Effector CD4-positive, alpha-beta T cell (primary cell): ENCODE measurements at places on chromosomes 16 and 17.
A peak's percentile ranks its signal among the peaks of the same experiment; 100 is the strongest.

DNA sequence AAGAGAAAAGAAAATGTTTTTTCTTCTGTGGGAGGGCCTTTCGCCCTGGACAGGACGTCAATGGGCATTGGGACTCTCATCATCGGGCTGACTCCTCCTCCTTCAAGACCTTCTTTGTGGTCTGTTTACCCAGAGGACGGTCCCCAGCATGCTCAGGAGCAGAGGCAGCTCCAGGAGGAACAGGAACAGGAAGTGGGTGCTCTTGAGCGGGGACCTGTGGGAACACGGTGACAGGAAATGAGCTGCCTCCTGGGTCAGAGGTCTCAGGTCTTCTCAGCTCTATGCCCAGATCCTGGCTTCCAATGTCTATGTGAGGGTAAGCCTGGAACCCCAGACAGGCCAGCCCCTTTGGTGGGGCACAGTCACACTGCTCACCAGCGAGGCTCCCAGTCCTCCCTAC lies 12.2 kb downstream of the CD300LD start:
- no peak for DNase-seq

DNA sequence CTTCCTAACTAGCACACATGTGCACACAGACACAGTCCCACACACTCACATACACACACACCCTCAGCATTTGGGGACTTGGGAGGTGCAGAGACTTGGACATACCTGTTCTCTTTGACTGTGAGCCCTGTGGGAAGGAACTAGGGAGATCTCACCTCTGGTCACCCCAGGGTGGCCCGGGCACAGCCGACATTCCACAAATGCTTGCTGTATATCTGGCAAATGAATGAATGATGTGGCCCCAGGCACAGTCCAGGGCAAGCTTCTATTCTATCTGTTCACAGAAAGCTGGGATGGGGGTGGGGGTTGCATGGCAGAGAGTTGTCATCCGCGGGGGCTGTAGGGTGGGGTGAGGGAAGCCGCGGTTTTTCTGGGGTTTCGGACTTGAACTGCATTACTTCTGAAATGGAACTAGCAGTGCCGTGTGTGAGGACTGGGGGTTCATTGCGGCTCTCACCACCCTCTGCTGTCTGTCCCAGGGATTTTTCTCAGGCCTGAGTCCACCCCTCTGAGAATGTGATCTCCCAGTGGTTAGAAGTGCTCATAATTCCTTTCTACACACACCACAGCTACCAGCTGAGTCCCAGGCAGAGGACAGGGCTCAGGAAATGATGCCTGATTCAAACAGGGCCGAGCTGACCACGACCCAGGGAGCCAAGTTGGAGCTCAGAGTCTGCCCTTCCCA lies 3.3 kb upstream of the RIPOR1 start:
- DNase-seq = no peak

DNA sequence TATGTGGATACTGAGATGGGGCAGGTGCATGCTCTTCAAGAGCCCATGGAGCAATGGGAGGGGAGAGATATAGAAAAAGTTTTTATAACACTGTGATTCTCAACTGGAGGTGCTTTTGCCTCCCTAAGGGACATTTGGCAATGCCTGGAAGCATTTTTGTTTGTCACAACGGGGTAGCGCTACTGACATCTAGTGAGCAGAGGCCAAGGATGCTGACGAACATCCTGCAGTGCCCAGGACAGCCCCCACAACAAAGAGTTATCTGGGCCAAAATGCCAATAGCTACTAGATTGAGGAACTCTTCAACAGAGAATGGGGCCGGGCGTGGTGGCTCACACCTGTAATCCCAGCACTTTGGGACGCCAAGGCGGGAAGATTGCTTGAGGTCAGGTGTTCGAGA lies 67.2 kb upstream of the CLEC3A start:
- DNase-seq = no peak

- DNase-seq = no peak
These were observed 31.8 kb downstream of the CCL4 start for GRCh38 chr17:36135465-36135864.

DNA sequence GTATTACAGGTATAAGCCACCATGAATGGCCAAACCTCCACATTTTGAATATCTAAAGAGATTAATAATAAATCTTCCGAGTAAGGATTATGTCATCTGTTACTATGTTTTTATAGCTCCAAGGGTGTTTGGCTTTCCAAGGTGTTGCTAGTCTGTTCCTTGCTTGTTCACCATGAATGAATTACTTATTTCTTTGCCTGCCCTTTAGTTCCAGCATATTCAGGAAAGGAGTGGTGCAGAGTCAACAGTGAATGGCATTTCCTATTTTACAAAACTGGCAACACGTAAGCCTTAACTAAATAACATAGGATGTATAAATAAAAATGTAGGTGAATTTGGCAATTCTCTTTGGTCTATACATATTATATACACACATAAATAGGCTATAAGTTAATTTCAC lies 70.3 kb downstream of the MYO1D start:
- no peak for DNase-seq

- no peak for DNase-seq
These were observed 61.1 kb upstream of the CPHXL start for GRCh38 chr16:75787440-75787839.

GRCh38 chr17:15171167-15172047 lies 93.7 kb downstream of the PMP22 start:
- DNase-seq = no peak

- DNase-seq = peak; percentile 38
These were observed 23.8 kb downstream of the EZH1 start for GRCh38 chr17:42720996-42721583.

GRCh38 chr17:5825717-5826330 lies 241.5 kb upstream of the NLRP1 start:
- no peak for DNase-seq

- no peak for DNase-seq
These were observed 9.0 kb downstream of the CBFA2T3 start for GRCh38 chr16:88967830-88968588.

DNA sequence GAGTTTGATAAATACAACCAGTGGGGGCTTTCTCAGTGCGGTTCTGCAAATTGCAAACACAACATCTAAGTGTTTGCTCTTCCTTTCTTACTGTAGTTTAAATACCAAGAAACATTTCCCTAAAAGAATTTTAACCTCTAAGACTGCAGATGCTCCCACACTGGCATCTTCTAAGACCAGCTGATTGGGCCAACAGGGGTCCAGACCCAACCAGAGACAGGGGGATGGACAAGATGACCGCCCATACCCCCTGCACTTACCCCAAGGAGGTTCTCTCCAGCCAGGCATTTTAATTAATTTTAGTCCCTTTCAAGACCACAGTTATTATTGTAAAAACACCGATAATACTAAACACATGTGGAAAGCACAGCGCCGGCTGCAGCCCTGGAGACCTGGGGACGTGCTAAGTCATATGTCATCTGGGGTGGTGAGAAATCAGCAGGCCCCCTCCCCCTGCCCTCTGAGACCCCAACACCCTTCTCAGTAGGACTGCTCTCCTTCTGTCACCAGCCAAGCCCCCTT lies 242.3 kb downstream of the SOX9 start:
- no peak for DNase-seq

GRCh38 chr17:76867578-76868175 lies 527 bp upstream of the MGAT5B start:
- DNase-seq = no peak

GRCh38 chr17:70270554-70270953 lies 101.2 kb downstream of the KCNJ2 start:
- no peak for DNase-seq
